Psoas muscle (tissue), 8 donors: ENCODE measurements at places on chromosomes 1 and 21. TPM values are rescaled to one million over a fixed set of nuclear protein-coding genes. Genes with fewer than 3 reads are reported as not detected.
A peak's percentile ranks its signal among the peaks of the same experiment; 100 is the strongest.

The TMPRSS15 gene
- polyA plus RNA-seq: 0.04 TPM

The CFHR4 gene
- not detected for polyA plus RNA-seq

DNA sequence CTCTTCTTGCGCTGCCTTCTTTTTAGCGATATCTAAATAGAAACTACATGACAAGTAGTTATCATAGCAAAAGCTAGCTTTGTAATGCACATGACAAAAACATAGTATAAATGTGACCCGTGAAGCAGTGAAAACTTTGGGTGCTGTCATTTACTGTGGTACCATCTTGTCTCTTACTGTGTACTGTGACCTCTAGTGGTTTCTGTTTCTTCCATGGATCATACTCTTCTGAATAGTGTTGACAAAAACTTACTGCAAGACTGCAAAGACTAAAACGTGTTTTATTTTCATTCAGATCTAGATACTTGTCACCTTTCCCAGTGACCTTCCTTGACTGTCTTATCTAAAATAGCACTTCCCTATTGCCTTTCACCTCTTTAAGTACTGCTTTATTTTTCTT lies 6.1 kb downstream of the RLF start:
- DNase-seq: no peak

The BCL2L15 gene
- 0.06 TPM for polyA plus RNA-seq

DNA sequence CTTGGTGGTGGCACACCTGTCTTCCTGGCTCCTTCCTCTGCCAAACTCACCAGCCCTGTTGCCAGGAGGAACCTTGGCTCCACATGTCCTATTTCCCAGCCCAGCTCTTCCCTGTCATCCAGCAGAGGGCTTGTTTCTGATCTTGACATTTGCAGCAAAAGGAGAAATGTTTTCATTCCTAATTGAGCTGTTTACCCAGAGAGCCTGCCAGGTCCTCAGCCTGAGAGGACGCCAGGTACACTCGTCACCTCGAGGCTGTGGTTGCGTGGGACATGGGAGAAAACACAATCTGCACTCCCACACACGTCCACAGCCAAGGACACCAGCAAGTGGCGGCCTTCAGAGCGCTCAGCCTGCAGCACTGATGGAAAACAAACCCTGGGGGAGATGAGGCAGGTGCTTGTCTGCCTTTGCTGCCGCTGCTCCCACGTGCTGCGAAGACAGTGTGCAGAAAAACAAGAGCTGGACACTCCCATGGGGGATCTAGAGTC lies 132.8 kb upstream of the CD34 start:
- no peak for DNase-seq

DNA sequence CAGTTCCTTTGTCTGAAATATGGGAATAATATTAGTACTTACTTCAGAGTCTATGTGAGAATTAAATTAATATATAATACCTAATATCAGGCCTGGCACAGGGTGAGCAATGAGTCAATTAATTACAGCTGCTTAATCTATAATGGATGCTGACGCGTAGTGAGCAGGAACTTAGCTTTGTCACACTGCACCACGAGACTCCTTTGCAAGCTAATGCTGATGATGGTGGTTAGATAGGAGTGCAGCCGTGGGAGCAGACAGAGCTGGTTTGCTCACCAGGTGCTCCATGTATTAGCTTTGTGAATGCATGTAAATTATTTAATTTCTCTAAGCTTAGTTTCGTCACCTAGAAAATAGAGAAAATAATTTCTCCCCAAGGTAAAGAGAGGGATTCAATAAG lies 35.1 kb downstream of the KCNJ15 start:
- no peak for DNase-seq

The HHAT gene
- 0.16 TPM for polyA plus RNA-seq

The SYNC gene
- polyA plus RNA-seq: 46.1 TPM

The PGLYRP3 gene
- polyA plus RNA-seq: not detected

DNA sequence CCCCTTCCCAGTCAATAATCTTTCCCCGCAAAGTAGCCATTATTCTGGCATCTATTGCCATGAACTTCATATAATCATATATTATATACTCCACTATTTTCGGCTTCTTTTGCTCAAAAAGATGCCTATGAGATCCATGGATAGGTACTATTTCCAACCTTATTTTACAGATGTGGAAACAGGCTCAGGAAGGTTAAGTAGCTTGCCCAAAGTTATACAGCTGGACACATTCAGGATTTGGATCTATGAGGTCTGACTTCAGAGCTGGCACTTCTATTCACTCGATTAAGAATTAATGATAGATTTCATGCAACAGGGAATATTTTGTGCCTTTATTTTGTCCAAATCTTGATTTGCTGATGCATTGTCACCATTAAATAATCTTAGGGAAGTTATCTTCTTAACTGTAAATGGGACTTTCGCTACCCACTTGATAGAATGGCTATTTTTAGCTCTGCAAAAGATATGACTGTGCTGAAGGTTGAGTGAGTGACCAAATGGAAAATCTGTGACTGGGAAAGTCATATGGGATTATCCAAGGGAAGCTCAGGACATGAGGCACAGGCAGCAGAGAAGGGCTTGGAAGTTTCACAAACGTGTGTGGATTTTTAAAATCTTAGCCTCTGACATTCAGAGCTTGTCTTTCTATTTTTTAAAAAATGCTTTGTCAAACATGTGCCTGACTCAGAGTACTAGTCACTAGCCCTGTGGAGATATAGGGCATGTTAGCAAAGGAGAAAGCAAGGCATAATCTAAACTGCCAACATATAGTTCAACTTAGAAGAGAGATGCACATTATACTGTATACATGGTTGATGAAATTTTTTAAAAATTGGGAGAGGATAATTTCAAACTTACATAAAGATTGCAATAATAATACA lies 36.5 kb downstream of the GIPC2 start:
- DNase-seq: no peak

DNA sequence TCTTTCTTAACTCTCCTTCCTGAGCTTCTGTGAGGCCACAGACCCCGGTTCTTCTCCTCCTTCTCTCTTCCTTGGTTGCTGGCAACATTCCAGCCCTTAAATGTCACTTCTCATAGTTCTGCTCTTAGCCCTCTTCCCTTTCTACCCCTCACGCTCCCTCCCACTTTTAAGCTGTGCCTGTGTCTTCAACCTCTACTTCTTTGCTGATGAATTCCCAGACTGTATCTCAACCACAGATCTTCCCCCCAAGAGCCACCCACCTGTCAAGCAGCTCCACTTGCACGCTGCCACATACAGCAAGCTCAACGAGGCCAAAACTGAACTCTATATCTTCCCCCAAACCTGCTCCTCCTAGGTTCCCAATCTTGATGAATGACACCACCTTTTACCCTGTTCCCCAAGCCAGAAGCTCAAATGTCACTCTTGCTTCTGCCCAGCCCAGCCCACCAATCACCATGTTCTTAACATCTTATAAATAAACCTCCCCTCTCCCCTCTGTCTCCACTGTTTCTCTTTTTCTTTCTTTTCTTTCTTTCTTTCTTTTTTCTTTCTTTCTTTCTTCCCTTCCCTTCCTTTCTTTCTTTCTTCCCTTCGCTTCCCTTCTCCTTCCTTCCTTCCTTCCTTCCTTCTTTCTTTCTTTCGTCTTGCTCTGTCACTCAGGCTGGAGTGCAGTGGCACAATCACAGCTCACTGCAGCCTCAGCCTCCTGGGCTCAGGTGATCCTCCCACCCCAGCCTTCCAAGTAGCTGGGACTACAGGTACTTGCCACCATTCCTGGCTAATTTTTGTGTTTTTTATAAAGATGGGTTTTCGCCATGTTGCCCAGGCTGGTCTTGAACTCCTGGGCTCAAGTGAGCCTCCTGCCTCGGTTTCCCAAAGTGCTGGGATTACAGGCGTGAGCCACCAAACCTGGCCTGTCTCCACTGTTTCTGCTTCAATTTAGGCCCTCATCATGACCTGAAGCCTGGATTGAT lies 19.8 kb upstream of the PTP4A2 start:
- no peak for DNase-seq

- DNase-seq: peak; percentile 82
These were observed 25.0 kb upstream of the LAPTM5 start for GRCh38 chr1:30782361-30783255.

The GPA33 gene
- polyA plus RNA-seq: 0.06 TPM

DNA sequence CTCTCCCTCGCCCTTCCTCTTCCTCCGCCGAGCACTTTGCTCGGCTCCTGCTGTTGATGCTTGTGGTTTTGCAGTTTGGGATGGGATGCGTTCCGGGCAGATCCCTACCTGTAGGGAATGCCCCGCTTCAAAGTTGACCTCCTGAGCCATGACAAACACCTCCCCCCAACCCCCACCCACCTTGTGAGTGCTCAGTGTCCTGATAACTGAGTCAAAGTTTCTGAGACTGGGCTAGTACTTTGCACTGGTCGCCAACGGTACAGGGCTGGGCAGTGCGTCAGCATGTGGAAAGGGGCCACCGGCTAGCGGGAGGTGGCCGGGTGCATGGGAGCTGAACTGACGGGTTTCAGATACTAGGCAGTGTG lies 771 bp downstream of the RABGAP1L start:
- peak; percentile 59 for DNase-seq

GRCh38 chr1:10033359-10033845 lies 644 bp downstream of the UBE4B start:
- peak; percentile 59 for DNase-seq

- DNase-seq: no peak
These were observed 1.8 kb downstream of the NTNG1 start for GRCh38 chr1:107142666-107143065.

DNA sequence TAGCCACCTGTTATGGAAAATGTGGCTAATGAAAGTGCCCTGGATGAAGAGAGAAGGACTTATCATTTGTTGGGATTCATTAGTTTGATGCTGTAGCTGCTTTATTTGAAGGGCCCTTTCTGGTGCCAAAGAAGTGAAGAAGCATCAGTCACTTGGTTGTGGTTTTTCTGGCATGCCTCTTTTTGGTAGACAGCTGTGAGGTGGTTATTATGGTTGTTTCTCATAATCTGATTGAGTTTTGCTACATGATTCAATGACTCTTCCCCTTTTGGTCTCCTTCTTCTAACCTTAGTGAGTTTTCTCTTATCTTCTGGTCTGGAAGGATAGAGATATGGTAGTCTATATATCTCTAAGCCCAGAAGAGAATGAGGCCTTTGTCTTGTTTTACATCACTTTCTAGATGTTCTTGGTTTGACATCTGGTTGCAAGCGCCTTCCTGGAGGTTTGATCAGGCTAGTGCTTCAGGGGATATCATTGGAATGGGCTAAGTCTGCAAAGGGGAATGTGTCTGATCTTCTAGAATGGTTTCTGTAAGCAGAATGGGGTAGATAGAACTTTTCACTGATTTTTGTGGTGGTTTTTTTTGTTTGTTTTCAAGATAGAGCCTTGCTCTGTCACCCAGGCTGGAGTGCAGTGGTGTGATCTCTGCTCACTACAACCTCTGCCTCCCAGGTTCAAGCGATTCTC lies 26.0 kb downstream of the ARID1A start:
- DNase-seq: no peak

The PARK7 gene
- 432 TPM for polyA plus RNA-seq

The CDC14A gene
- polyA plus RNA-seq: 1.3 TPM

- no peak for DNase-seq
These were observed 20.4 kb upstream of the TMEM52 start for GRCh38 chr1:1939296-1940122.

The ATP6V1G3 gene
- polyA plus RNA-seq: not detected

GRCh38 chr1:229102741-229103391 lies 168.0 kb upstream of the RAB4A start:
- DNase-seq: no peak

GRCh38 chr1:238187575-238187949 lies 296.8 kb upstream of the ZP4 start:
- DNase-seq: no peak

The NBPF1 gene
- 2.4 TPM for polyA plus RNA-seq

GRCh38 chr1:94349853-94350252 lies 68.3 kb upstream of the ABCD3 start:
- DNase-seq: no peak

The PLEKHN1 gene
- not detected for polyA plus RNA-seq

DNA sequence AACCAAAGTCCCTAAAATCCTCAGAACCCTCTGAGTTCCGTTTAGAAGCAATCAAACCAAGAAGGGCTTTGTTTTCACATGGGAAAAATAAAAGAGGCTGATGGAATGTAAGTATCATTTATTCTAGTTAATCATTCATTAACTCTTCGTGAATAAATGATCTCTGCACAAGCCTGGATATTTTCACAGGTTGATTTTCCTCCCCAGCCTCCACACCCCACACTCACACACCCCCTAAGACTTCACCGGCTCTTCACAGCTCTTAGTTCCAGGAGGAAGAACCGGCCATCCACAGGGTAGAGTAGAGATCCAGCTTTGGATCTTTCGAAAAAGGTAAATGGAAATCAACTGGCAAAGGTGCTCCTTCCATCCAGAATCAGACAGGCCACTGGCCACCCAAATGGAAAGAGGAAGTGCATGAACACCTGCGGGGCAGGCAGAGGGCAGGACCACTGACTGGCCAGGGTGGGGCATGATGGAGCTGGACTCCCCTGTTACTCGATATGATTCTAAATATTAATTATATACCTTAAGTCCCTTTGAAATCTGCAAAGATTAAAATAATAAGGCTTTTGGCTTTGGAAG lies 10.0 kb downstream of the C1orf198 start:
- DNase-seq: no peak

The CELA3A gene
- 0.62 TPM for polyA plus RNA-seq

- no peak for DNase-seq
These were observed 12.2 kb downstream of the METTL13 start for GRCh38 chr1:171793636-171794035.
